Osteocyte (in vitro differentiated cells): ENCODE measurements at places on chromosomes 5 and 9. TPM values are rescaled to one million over a fixed set of nuclear protein-coding genes. Genes with fewer than 3 reads are reported as not detected.
A peak's percentile ranks its signal among the peaks of the same experiment; 100 is the strongest.

- no peak for DNase-seq
- H3K36me3 ChIP-seq = peaks cover 15% of the 10 kb centered on the region
- no peak overlapping the region for H3K4me3 ChIP-seq
- no peaks in the 10 kb centered on the region for H3K27me3 ChIP-seq
- peaks cover 63% of the 10 kb centered on the region for H3K4me1 ChIP-seq
Observed at GRCh38 chr9:6428940-6429889, 16.2 kb downstream of the UHRF2 start.

DNA sequence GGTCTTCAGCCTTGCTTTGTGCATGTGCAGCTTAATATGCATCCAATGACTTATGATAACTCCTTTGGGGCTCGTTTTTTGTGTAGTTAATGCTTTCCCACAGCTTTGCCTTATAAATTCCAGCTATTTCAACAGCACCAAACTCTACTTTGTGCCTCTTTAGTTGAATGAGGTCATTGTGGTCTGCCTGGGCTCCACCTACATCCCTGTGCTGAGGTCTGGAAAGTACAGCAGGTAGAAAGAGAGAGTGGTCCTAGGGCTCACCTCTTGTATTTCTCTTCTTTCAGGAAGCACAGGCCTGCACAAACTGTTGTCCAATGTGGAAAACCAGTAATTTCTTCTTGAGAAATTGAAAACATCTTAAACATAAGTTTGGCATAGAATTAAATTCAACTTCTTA is 167.2 kb downstream of the XRCC4 start:
- H3K36me3 ChIP-seq = no peaks in the 10 kb centered on the region
- DNase-seq = no peak
- H3K27me3 ChIP-seq = no peaks in the 10 kb centered on the region
- peaks cover 12% of the 10 kb centered on the region for H3K4me1 ChIP-seq
- H3K27ac ChIP-seq = no peak overlapping the region

DNA sequence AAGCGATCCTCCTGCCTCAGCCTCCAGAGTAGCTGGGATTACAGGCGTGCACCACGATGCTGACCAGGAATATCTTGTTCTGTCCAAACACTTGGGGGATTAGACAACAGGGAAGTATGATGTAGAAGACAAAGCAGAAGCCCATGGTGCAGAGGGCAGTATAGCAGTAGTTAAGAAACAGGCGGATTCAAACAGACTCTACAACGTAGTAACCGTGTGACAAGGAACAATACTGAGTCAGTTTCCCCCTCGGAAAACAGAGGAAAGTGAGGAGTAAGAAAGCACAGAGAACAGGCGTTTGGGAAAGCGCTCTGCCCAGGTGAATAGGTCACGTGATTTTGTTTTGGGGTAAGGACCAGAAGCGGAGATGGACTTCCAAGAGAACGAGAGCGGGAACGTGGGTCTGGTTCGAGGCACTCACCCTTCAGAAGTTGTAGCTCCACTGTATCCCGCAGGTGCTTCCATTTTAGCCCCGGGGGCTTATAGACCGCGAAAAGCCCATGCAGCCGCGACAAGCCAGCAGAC is 306 bp downstream of the TRUB2 start:
- peaks cover 9% of the 10 kb centered on the region for H3K36me3 ChIP-seq
- peak overlapping the region; percentile 99 for H3K27ac ChIP-seq
- no peak for DNase-seq
- no peaks in the 10 kb centered on the region for H3K27me3 ChIP-seq

DNA sequence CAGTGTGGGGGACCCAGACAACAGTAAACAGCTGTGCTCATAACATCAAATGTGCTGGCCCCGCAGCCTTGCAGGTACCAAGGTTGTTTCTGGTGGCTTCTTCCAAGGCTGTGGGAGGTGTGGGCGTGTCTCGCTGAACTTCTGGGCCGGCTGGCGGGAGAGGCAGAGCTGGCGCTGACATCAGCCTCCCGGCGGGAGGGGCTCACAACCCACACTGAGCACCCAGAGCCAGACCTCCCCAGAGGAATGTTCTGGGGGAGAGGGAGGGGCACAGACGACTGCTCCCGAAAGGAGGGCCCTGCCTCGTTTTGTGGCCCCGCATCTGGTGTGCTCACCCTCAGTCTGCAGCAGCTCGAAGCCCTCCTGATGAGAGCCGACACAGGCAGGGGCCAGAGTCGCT is 6.9 kb upstream of the SLC12A7 start:
- DNase-seq = no peak
- peaks cover 3% of the 10 kb centered on the region for H3K27me3 ChIP-seq
- no peaks in the 10 kb centered on the region for H3K36me3 ChIP-seq
- no peak overlapping the region for H3K27ac ChIP-seq
- no peaks in the 10 kb centered on the region for H3K4me1 ChIP-seq
- no peak overlapping the region for H3K4me3 ChIP-seq

DNA sequence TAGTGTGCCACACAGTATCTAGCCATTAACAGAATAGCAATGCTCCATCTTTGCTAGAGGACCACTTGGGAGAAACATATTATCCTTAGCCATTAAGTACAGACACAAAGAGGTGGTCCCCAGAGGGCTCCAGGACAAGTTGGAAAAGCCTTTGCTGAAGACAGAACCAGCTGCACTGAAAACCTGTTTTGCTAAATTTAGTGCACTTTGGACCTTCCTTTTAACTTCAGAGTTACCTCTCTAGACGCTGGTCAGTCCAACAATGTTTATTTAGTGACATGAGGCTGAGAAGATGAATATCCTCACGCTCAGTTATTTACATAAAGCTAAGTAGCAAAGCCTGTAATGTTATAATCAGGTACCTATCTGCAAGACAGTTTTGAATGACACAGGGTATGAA is 265.0 kb upstream of the ZNF608 start:
- H3K4me1 ChIP-seq = peaks cover 11% of the 10 kb centered on the region
- H3K27ac ChIP-seq = no peak overlapping the region
- no peaks in the 10 kb centered on the region for H3K27me3 ChIP-seq
- no peaks in the 10 kb centered on the region for H3K36me3 ChIP-seq
- no peak overlapping the region for H3K4me3 ChIP-seq
- no peak for DNase-seq

DNA sequence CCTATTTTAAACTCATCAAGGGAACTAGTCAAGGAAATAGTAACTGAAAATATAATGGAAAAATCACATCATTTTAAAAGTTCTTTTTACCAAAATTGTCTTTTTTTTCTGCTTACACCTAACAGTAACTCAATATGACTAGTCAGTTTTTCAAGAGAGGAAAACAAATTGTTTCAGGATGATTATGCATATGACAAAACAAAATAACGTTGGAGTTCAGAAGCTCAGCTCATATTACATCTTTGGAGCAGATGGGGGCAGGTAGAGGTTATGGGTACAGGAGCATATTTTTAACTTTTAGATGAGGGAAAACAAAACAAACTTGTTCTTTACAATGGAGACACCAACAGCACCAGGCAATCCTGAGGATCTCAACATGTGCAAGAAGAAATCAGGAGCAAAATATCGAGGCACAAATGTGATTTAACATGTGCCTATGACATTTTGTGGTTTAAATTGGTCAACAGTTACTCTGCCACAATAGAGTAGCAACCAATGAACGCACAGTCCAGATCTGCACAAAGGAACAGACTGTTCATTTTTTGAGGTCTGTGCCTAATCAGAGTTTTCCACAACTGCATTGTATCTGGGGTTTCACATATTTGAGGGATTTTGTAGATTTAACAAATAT is 659.0 kb downstream of the ANXA1 start:
- no peak for DNase-seq
- no peaks in the 10 kb centered on the region for H3K36me3 ChIP-seq
- no peaks in the 10 kb centered on the region for H3K4me1 ChIP-seq
- no peak overlapping the region for H3K4me3 ChIP-seq

- no peak for DNase-seq
- no peaks in the 10 kb centered on the region for H3K4me1 ChIP-seq
- no peak overlapping the region for H3K27ac ChIP-seq
- no peak overlapping the region for H3K4me3 ChIP-seq
Observed at GRCh38 chr5:75395277-75395676, 58.3 kb downstream of the HMGCR start.

DNA sequence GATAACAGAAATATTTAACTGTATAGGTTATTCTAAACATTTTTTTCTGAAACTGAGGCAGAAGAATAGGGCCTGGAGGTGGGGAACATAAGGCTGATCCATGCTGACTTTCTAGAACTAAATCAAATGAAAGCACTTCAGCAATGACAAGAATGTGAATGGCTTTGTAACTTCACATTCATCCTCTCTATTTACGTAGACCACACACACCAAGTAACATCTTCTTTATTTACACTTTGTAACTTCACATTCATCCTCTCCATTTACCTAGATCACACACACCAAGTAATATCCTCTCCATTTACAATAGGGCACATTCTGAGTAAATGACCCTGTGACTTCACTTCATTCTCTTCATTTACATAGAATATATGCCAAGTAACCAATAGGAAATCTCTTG is 251.8 kb upstream of the CDH9 start:
- H3K4me3 ChIP-seq = no peak overlapping the region
- H3K27me3 ChIP-seq = peaks cover 4% of the 10 kb centered on the region
- no peaks in the 10 kb centered on the region for H3K36me3 ChIP-seq
- H3K4me1 ChIP-seq = peaks cover 2% of the 10 kb centered on the region

DNAH5 gene
- 0.21 and 0.37 TPM in 2 replicates for total RNA-seq

GPR151 gene
- not detected in 2 replicates for total RNA-seq
